IPS DF 19.7 (cell line): ENCODE measurements at places on chromosomes 12 and 14.

- no peak for DNase-seq
These were observed 292.4 kb downstream of the SYT1 start for GRCh38 chr12:79156846-79157463.

- no peak for DNase-seq
These were observed 507.9 kb downstream of the PRKD1 start for GRCh38 chr14:29419736-29420135.

GRCh38 chr12:29273178-29273843, 107.7 kb downstream of the ERGIC2 start:
- DNase-seq = no peak

- no peak for DNase-seq
These were observed 1168.4 kb downstream of the TMEM121 start for GRCh38 chr14:106694638-106695393.

GRCh38 chr12:132946246-132946820, 9.8 kb downstream of the ZNF605 start:
- DNase-seq = no peak

DNA sequence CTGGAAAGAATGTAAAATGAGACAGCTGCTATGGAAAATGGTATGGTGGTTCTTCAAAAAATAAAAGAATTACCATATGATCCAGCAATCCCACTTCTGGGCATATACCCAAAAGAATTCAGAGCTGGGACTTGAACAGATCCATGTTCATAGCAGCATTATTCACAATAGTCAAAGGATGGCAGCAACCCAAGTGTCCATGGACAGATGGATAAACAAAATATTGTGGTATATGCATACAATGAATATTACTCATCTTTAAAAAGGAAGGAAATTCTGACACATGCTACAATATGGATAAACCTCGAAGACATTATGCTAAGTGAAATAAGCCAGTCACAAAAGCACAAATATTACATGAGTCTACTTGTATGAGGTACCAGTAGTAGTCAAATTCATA, 9.1 kb downstream of the RAB2B start:
- no peak for DNase-seq

DNA sequence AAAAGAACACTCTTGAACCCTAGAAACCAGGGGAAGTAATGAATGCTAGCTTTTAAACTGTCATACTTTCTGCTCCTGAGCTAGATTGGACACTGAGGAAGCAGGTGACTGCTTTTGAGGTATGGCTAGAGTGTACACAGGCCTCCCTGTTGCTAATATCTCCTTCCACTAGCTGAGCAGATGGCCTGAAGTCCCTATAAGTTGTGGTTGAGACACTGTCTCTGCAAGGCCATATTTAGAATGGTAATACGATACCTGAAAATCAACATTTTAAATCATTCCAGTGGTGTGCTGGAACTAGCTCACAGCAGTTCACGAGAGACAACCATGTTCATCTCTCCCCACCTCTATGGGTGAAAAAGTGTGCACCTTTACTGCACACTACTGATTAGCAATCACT, 46.4 kb upstream of the BMP4 start:
- DNase-seq = no peak

DNA sequence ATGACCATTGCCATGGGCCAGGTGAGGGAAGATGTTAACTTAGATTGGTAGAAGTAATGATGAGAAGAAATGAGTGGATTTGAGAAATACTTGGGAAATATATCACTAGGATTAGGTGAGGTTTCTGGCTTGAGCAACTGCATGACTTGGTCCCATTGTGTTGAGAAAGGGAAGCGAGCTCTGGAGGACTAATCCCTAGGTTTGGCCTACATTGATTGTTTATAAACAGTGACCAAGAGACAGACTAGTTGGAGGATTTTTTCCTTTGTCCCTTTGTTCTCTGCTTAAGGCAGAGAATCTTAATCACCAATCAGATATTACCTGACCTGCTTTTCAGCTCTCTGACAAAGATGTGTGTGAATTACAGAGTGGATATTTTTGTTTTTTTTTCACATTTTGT, 100.5 kb downstream of the AEBP2 start:
- no peak for DNase-seq

DNA sequence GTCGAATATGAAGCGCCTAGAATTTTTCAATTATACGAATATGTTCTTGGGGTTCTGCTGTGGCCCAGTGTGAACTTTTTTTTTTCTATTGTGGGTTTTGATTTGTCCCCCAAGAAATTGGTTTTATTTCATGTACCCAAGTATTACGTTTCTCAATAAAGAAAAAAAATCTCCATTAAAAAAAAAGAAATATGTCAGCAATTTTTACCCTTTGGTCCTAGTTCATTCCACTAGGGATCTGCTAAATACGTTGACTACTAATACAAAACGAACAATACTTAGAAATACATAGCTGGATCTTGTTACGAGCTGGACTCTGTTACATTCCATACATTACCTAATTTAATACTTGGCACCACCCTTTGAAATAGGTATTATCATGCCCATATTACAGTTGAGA, 216.9 kb downstream of the SLC16A7 start:
- DNase-seq = no peak

DNA sequence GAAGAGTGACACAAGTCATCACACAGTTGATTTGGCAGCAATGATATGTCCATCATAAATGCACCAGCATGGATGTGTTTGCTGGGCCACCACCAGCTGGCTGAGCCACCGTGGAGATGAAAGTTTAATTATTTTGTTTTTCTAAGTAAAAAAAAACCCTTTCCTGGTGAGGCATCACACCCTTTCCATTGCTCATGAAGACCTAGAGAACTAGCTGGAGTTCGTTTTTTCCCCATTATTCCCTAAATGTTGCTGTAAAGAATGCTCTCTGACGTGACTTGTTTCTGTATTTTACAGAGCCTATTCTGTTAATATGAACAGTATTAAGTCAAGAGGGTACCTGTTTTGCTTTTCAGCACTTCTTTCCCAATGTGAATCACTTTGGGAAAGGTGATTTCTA, 257.9 kb downstream of the MSRB3 start:
- DNase-seq = no peak

DNA sequence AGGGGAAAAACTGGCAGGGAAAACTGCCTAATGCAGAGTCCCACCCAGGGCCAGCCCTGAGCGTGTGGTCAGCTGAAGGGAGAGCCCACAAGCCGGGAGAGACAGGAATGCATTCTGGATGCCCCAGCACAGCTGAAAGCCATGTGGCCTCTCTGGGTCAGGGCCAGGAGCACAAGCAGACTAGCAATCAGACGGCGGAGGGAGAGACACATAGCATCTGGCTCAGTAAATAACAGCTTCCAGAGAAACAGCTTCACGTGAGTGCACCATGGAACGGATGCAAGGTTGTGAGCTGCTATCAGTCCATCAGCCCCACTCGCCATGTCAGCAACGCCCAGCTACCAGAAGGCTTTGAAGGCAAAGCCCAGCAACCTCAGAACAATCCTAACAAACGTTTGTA, 28.2 kb upstream of the TMEM106C start:
- no peak for DNase-seq

- no peak for DNase-seq
These were observed 394.8 kb downstream of the LRFN5 start for GRCh38 chr14:42001431-42001830.

- no peak for DNase-seq
These were observed 211.1 kb downstream of the ITPR2 start for GRCh38 chr12:26621932-26622331.

DNA sequence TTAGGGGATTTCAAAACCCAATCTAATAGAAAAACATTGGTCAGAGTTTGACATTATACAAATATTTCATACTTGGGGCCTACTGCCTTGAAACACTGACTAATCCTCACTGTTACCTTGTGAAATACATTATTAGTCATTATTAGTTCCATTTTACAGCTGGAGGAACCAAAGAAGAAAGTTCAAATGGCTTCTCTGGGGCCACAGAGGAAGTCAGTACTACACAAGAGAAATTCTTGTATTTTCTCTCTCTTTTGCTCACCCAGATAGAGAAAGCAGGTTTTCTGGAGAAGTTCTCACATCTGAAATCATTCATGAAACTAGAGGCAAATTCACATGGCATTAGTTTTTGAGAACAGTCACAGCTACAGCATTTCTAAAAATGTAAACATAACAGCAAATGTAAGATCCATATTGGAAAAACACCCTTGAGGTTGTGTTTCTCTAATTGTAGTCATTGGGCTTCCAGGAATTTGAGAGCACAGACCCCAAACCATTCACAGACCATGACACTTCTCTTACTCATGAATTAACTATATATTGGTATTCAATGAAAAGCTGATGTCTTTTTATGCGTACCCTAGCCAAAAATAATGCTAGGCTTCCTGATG, 83.0 kb downstream of the LLPH start:
- DNase-seq = no peak

DNA sequence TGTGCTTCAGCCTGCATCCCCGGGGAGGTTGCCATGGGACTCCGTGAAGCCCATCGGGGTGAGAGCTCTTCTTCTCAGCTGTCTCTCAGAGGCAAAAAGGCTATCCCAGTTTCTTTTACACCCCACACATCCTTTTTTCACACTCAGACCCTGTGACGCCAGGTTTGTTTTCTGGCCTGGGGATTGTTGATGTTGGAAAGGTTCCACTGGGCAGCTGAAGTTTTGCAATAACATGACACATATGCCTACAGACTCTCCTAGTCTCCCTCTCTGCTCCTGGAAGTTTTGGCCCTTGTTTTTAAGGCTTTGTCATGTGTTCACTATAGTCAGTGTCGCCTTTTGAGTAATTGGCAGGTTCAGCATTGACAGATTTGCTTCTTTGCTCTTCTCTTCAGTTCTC, 118.6 kb downstream of the SMOC1 start:
- DNase-seq = no peak

- no peak for DNase-seq
These were observed 45.8 kb downstream of the ATL1 start for GRCh38 chr14:50605766-50606165.

GRCh38 chr12:120290609-120291305, 946 bp downstream of the RNU4-2 start:
- no peak for DNase-seq

DNA sequence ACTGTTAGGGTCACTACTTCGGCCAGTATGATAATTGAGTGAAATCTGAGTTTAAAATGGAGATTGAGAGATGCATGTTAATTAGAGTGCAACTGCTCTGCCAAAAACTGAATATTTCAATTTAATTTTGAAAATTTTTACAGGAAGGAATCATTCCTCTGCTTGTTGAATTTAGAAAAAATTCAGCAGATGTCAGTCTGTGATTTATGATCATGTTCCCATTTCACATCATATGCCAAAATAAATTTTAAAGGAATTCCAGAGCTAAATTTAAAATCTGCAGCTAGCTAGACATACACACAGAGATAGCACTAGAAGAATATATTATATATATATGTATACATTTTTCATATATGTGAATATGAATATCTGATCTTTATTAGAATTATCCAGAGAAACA, 797.6 kb upstream of the TMEM132C start:
- no peak for DNase-seq

GRCh38 chr12:91009319-91009950, 4.7 kb upstream of the EPYC start:
- no peak for DNase-seq

DNA sequence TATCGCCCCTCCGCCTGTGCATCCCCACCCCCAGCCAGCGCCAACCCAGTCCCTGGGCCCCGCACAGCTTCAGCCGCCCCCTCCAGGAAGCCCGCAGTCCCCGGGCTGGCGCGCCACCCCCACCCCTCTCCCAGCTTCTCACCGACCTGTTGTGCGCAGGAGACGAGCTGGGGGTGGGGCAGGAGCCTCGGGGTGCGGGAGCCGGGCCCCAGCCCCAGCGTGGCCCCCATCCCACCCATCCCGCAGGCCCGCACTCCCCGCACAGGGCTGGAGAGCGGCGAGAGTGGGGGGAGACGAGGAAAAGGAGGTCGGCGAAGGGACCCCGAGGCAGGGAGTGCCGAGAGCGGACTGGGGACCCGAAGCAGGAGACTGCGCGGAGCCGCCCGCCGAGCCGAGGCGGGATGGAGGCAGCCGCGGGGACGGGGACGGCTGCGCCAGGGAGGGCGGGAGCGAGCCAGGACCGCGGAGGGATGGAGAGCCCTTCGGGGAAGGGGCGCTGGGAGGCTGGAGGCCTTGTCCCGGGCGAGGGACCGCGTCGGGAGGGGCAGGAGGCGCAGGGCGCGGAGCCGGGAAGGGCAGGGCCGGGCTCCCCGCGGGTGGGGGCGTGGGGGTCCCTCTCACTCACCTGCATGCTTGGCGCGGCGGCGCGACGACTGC, 498 bp downstream of the PIANP start:
- DNase-seq = no peak

DNA sequence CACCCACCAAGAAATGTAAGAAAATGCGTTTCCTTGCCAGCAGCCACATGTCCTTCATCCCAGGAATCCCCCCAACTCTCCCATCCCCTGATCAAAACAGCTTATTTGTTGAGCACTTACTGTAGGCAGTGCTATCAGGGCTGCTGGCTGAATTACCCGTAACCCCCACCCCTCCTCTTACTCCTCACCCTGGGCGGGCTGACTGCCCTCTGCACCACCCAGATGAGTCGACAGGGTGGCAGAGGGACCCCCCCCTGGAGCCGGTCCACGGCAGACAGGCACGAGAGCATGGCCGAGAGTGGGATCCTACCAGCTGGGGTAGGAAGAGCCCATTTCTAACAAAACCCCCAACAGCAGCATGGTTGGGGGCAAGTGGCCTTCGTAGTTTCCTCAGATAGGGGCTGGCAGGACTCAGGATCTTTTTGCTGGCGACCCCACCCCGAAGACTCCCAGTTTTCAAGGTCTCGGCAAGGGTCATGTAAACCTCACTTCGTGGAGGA, 1.1 kb upstream of the RHOF start:
- no peak for DNase-seq

DNA sequence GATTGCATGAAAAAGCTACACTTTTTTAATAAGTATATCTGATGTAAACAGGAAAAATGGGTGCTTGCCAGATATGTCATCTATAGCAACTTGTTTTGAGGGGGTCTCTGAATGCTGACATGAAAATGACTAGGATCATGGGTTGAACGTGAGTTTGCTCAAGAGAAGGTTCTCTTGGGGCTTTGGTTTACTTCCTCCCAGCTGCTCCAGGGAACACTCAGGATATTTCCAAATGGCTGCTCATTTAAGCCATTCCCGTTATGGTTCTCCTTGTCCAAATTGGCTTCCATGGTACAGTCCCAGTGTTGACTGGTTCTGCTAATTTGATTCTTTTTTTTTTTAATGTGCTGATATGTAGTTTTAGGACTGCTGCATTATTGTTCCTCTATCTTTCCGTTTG, 118.3 kb downstream of the ETV6 start:
- no peak for DNase-seq

- no peak for DNase-seq
These were observed 23.8 kb upstream of the CATSPERB start for GRCh38 chr14:91755570-91756295.

DNA sequence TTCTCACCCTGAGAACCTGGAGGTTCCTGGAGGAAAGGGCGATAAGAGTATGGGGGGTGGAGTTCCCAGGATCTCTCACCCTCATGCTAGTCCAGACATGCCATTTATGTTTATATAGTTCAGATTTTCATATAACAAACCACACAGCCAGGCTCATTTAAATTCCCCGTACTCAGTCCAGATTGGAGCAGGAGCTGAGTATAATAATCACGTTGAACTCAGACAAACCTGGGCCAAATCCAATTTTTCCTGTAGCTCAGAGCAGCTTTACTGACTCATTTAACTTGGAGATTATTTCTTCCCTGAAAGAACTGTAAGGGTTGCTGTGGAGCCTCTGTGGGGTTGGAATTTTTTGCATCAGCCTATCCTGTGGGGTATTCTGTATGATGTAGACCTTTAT, 660.8 kb downstream of the TMEM121 start:
- no peak for DNase-seq

- no peak for DNase-seq
These were observed 647.8 kb downstream of the TMEM121 start for GRCh38 chr14:106174206-106174605.

GRCh38 chr12:75489187-75489586, 8.6 kb downstream of the GLIPR1 start:
- DNase-seq = no peak

- DNase-seq = no peak
These were observed 593.8 kb downstream of the RPL10L start for GRCh38 chr14:46057799-46058198.
